ENCODE measurements at places on chromosomes 5 and 9.
A peak's percentile ranks its signal among the peaks of the same experiment; 100 is the strongest.

DNA sequence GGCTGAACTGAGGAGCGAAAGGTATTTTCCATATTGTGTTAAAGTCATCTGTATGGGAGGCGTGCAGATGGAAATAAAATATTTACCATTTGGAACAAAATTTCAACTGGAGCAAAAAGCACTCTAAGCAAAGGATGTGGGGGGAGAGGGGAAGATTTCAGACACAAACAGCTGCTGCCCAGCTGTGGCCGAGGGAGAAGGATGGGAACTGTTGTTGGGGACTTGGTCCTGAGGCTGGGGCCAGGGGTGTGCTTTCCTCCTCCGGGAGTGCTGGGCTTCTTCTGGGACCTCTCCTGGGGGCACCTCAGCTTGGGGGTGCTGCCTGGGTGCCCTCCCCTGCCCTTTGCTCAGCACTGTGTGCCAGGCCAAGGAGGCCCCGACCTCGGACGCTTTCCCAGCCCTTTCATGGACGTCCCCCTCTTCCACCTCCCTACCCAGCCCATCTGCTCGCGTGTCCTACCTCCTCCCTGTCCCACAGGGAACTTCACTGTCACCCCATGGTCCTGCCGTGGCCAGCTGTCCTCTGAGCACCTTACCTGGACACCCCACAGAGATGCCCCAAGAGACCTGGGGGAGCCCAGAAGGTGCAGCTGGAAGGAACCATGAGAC, 101.9 kb upstream of the COL5A1 start:
- DNase-seq = no peak

DNA sequence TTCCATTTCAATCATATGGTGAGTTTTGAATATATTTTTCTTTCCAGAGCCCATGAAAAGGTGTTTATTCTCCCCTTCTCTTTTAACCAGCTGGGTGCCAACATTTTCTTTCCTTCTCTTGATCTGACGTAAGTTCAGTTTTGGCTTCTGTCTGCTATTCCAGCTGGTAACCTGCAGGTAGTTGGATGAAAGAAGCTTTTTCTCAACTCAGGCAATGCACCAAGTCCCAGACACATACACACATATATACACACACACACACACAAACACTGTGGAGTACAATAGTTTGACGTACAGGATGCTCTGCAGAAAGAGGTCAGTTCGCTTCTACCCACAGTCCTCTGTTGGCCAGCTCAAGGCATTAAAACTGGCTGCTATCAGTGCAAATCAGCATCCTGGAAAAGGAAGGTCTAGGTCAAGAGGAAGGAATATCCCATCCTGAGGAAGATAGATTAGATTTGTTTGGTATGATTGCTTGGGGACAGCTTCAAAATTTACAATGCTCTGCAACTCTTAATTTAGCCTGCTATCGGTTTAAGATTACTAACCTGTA, 214.3 kb upstream of the SEMA6A start:
- no peak for DNase-seq

- DNase-seq = peak; percentile 72
These were observed 368.9 kb downstream of the TMEM161B start for GRCh38 chr5:87899721-87900131.

DNA sequence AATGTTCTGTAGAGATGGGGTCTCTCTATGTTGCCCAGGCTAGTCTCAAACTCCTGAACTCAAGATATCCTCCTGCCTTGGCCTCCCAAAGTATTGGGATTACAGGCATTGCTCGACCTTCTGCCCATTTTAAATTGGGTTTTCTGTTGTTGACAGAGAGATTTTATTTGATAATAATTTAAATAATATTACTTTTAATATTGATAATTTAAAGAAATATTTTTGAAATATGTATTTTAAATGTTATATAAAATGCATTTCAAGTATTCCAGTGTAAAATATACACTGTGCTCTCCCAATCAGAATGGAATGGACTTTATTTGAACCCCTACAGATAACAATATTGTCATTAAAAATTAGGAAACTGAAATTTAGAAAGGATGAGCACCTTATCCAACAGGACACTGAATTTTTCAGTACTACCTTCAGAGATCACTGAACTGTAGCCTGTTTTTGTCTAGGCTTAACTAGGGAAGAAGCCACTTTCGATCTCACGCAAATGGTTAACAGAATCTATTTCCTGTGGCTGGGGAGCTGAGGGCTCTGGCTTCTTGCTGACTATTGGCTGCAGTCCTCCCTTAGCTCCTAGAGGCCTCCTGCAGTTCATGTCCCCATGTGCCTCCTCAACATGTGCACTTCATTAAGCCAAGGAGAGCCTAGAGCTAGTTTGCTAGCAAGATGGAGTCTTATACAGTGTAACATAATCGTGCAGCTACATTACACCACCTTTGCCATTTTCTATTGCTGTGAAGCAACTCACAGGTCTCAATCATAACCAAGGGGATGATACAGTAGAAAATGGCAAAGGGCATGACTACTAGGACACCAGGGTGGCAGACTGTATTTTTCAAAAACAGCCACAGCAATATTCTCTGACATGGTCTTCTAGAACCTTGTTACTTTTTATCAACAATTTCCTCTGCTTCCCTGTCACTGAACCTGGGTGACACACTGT, 150.0 kb downstream of the CDC42SE2 start:
- no peak for DNase-seq

DNA sequence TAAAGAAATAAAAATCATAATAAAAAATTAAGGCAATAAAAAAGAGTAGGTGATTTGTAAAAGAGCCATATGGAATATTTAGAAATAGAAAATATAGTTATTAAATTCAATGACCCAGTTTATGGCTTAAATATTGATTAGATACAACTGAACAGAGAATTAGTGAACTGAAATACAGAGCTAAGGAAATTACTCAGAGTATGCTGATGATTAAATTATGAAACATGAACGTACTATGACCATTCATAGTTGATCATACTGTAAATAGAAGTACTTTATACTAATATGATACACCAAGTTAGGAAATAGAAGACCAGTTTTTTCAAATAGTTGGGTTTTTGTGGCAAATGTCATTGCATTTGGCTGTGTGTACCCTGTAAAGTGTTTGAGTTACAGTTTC, 194.5 kb downstream of the CWC27 start:
- no peak for DNase-seq

GRCh38 chr5:74510476-74511075, 130.0 kb downstream of the ENC1 start:
- DNase-seq = no peak

DNA sequence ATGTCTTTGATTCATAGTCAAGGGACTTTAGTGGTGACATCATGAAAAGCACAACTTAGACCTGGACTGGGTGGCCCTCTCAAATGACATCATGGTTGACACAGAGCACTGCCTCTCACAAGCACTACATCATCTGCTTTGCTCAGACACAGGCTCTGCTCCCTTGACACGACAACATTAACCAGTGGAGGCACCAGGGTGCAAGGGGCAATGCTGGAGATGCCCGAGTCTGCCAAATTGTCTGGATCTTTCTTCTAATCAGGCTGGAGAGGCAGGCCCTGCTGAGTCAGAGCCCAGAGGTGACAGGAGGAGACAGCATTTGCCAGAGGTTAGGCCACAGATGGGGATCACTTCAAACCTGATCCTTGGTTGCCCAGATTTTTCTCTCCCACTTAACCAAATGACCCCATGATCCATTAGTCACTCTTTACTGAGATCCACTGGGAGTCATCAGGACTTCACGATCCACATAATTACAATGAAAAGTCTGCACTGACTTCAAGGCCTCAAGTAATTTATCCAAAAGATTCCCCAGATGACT, 174.4 kb downstream of the SLIT3 start:
- DNase-seq = no peak

DNA sequence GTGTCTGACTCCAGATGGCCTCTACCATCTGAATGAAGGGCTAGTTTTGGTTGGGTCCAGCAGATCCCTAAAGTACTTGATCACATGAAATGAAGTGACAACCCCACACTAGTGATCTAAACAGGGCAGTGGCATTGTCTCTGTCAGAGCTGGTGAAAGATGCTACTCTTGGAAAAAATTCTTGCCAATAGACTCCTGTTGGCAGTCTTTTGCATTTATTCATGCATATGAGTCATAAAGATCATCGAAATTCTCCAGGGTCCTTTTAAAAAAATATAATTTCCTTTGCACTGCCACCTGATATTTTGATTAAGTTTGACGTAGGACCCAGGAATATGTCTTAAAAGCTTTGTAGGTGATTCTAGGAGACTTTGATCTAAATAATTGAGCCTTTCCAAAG, 135.1 kb upstream of the ELL2 start:
- no peak for DNase-seq

- no peak for DNase-seq
These were observed 122.1 kb downstream of the SAXO1 start for GRCh38 chr9:18910916-18911315.

DNA sequence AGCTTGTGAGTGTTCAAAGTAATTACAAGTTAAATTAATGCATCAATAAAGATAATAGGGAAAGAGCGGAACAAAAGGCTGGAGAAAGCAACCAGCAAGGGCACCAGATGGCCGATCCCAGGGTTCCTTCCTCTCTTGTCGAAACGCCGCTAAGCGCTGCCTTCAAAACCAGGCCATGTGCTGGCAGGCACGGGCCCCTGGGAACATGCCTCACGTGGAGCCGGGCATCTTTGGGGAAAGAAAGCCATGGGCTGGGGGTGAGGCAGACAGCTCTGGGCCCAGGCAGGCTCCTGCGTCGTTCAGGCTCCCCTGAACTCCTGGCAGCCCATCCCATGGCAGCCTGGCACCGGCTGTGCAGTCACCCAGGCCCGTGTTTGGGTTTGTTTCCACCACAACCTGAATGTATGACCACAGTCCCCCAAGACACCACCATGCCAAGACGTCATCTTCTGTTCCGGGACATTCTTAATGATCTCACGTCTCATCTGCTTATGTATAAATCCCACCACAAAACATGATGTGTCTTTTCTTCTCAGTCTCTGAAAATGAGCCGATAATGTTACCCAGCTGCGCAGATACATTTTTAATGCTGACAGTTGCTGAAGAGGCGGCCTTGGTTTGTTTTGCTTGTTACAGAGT, 110.4 kb upstream of the SARDH start:
- DNase-seq = no peak

DNA sequence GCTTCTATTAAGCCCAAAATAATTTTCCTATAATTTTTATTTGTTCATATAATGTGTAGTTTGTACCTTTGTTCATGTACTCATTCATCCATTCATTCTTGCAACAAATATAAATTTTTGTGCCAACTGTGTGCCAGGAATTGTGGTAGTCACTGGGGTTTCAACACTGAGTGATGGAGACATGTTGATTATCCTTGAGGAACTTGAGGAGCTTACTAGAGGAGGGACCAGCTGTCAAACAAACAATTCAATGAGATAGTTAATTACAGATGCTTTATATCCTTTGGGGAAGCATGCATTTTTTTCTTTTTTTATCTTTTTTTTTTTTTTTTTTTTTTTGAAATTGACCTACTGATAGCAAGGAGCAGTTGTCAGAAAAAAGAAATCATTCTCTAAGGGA, 324.8 kb downstream of the GABRG2 start:
- no peak for DNase-seq

DNA sequence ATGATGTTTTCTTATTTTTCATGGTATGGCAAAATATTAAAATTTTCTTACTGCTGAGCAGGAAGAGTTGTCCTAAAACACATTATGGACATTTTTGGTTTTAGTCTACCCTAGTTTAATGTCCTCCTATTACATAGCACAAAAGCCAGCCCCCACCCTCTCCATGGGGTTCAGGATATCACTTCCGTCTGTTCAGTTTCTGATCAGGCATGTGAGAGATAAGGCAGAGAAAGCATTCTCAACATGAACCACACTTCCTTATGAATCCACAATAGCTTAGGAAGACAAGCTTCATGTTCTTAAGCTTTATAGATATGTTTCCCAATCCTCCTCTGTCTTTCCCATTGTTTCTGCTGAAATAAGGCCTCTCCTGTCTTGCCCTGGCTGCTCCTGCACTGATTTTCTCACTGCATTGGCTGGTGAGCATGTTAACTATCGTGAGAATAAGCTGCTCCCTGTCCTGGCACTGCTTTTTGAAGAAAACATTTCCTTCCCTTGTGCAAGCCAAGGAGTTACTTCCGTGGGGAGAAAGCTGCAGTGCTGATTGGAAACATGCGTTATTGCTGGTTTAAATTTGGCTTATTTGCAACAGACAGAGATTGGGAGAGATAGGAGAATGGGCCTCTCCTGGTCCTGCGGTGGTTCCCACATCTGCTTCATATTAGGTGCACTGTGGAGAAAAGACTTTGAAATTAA, 260.3 kb upstream of the RPS23 start:
- no peak for DNase-seq

GRCh38 chr9:90032296-90033027, 427.6 kb downstream of the GADD45G start:
- DNase-seq = no peak

- no peak for DNase-seq
These were observed 613.7 kb upstream of the CDH18 start for GRCh38 chr5:20601678-20602100.

DNA sequence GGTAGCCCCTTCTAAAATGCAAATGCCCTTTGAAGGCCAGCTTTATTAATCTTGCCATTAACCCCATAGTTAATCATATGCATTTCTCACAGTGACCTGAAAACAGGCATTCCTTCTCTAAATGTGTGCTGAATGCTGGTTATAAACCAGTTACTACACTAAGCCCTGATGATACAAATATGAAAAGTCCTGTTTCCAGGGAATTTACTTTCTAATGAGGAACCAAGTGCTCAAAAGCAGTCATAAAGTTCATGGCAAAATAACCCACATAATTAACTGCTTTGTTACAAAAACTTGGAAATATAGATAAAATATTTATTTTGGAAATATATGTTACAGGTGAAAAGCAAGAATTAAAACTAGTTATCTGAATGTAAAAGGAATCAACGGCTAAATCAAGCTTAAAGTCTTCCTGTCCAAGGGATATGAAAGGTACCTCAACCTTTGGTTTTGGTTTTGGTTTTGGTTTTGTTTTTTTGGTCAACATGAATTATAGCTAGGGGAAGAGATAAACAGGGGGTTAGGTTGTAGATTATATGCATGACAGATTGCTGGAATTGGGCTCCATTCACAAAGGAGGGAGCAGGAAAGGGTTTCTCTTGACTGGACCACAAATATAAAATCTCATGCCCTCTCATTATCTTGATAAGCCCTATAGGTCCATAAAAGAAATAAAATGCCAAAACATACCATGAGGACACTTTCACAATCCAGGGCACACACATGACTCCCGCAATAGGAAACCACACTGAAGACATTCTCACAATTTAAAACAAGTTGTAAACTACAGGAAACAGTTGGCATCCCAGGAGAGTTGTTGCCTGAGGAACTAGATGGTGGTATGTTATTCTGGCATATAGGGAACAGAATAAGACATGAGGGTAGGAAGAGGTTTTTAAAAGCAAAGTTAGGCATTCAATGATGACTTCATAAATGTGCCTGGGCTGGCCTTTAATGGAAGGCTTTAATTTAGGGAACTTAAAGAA, 46.7 kb upstream of the MACIR start:
- no peak for DNase-seq

GRCh38 chr9:93786204-93786603, 169.0 kb downstream of the BARX1 start:
- DNase-seq = no peak

- no peak for DNase-seq
These were observed 222.6 kb downstream of the MEF2C start for GRCh38 chr5:88660264-88660946.
